ENCODE measurements at places on chromosomes 1 and 21.

DNA sequence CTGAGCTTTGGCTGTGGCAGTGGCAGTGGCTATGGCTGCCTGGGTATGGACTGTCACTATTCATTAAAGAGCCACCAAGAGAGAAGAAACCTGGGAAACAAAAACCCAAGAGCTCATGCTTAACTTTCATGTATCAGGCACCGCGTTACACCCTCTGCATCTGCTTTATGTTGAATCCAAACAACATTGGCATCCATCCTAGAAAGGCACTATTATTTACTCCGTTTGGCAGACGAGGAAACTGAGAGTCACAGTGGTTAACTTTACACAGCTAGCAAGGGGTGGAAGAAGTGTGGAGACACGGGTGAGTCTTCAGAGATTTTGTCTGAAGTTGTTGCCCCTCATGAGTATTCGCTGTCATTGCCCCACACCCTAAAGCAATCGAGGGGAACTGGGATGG lies 63.8 kb downstream of the PLXNA2 start:
- no peak for DNase-seq

DNA sequence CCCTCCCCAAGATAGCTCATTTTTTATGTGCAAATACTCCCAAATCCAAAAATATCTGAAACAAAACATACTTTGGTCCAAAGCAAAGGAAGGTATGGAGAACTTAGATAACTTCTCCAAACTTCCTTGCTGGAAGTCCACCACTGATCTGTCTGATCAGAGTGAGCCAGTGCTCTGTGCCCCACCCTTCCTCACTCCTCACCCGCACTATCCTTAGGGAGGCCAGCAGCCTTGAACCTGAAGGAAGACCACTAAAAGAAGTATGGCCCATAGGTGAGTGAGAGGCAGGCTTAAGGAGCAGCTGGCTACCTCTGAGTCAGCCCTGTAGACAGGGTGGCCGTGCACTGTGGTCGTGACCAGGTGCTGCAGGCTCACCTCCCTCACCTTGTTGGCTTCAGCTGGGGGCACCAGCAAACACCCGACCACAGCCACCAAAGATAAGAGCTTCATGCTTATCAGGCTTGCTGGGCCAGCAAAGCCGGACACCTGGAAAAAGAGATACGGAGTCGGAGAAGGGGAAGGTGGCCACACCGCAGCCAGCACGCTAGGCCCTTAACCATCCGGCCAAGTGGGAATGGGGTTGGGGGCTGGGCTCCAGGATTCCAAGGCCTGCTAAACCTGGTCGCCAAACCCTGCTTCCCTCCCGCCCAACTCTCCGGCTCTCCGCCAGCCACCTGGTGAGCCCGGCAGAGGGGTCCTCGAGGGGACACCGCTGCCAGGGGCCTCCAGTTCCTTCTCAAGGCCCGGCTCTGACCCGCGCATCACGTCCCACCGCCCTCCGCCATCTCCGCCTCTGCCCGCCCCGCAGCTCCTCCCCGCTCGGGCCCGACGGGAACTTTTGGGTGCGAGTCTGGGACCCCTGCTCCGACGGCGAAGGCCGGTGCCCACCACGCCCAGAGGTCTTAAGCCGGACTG lies 543 bp downstream of the TMEM9 start:
- no peak for DNase-seq

DNA sequence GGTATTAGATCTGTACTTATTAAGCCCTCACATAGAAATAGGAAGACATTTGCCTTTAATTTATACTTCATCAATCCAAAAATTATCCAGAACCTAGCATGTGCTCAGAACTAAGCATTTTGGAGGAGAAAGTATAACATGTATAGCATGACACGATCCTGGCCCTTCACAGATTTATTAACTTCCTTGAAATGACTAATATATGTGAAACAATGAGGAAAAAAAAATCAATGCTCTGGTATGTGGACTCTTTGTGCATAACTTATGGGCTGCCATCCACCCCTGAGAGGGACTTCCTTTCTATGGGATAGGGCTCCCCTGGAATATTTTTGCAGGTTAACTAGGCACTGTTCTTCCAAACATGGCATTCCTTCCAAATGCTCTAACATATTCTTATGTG lies 36.6 kb downstream of the CCDC185 start:
- no peak for DNase-seq

DNA sequence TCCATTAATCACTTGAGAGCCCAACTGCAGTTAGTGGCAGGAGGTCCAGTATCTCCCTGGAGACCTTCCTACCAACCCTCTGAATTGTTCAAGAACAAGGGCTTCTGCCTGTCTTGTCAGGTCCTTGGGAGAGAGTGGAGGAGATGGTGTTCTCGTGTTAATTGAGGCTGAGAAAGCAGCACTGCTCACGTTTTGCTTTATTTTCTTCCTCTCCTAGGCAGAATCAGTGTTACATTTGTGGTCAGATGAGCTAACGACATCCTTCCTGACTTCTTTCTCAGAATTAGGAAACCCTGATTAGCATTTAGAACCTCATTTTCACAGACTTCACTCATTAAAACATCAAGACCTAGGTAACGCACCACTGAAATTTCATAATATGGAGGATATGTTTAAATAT lies 26.4 kb upstream of the LRIG2 start:
- peak; percentile 73 for DNase-seq

GRCh38 chr1:57024855-57025254 lies 59.0 kb upstream of the C8B start:
- no peak for DNase-seq

- DNase-seq = peak; percentile 72
Measured at GRCh38 chr1:35557118-35557610, at the start of gene KIAA0319L. TSS of gene KIAA0319L (minus strand) at chr1:35557403. CDS start at chr1:35554491, 2,912 bp downstream.

DNA sequence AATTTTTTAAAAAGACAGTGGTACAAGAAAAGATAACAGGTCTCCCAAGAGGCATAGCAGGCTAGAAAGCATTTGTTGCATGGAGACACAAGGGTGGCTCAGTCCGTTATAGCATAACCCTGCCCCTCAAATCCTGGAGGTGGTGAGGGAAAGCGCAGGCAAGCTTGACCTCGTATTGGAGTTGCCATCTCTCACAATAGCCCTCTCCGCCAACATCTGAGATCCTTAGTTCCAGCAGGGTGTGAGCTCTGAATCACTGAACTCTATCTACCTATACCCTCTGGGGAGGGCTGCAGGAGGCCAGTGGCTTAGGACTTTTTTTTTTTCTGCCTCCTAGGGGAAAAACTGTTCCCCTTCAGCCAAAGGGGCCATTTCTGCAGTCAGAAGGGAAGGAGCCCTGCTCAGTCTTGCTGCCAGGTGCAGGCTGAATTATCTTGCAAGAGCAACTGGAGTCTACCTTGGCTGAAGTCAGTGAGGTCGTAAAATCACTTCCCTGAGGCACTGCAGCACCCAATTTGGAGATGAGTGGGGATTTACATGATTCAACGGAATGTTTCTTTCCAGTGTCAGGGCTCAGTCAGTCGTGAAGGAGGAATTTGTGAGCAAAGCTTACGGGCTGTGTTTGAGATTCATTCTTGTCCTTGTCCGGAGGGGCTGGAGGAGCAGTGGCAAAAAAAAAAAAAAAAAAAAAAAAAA lies 17.2 kb upstream of the C8A start:
- no peak for DNase-seq

DNA sequence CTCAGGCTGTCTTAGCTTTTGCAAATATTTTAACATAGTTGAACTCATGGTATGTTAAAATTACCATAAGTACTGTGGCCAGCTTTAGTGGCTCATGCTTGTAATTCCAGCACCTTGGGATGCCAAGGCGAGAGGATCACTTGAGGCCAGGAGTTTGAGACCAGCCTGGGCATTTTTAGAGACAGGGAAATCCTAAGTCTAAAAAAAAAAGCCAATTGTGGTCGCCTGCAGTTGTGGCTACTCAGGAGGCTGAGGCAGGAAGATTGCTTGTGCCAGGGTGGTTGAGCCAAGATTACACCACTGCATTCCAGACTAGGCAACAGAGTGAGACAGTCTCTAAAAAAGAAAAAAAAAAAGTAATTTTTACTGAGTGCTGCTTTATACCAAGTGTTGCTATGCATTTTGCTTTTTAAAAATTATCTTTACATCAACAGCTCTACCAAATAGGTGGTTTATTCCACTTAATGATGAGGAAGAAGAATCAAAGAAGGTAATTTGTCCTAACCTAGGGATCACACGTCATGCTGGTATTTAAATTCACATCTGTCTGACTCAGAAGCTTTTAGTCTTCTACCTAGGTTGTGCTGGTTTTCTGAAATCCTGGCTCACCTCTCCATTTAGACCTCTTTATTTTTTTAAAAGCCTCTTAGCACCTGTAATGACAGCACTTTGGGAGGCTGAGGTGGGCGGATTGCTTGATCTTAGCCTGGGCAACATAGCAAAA lies 16.8 kb downstream of the PPP1R12B start:
- DNase-seq = no peak

DNA sequence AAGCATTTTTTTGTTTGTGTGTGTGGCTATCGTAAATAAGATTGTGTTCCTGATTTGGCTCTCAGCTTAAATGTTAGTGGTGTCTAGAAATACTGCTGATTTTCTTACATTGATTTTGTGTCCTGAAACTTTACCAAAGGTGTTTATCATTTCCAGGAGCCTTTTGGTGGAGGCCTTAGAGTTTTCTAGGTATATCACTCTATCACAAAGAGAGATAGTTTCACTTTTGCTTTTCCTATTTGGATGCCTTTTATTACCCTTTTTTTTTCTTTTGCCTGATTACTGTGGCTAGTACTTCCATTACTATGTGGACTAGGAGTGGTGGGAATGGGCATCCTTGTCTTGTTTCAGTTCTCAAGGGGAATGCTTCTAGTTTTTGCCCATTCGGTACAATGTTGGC lies 109.6 kb downstream of the S1PR1 start:
- no peak for DNase-seq

DNA sequence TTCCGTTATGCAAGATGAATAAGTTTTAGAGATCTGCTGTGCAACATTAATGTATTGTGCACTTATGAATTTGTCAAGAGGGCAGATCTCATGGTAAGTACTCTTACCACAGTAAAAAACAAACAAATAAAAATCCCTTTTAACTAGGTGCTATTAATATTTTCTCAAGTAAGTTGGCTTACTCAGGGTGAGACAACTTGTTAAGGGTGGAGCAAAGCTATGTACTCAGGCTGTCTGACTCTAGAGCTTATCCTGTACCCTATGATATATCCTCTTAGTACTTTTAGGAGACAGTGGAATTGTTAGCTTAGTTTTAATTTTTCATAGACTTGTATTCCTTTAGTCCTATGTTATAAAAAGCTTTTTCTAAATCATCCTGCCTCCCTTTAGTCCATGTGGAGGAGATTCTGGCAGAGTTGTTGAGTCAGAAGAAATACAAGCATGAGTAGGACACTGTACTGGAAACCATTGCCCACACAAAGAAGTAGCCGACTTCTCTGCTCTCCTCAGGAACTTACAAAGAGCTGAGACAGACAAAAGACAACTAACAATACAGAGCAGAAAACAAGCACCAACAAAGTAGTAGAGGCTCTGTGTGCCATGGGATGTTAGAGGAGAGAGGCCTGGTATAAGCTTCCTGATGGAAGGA lies 49.2 kb downstream of the S1PR1 start:
- no peak for DNase-seq

GRCh38 chr21:26684889-26685288 lies 111.8 kb upstream of the CYYR1 start:
- no peak for DNase-seq

DNA sequence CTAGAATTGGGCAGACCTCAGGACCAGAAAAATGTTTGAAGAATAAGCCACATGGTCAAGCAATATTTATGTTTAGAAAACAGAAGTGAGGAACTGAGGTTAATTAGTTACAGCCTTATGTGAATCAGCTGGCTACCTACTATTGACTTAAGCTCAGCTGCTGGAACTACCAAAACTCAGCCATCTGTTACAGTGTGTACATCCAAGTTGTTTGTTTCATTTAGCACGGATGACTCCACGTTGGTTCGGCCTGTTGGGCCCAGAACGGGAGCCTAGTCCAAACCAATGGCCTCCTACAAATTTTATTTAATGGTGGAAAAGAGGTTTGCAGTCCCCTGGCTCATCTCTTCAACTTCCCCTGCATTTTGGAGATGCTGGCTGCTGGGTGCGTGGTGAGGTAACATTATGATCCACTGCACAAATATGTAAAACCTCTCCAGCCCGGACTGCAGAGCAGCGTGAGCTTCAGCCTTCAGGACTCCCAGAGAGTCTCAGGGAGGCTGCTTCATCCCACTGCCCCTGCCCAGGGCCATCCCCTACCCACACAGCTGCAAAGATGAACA lies 143.4 kb downstream of the ZZZ3 start:
- DNase-seq = no peak

GRCh38 chr1:85578321-85579295 lies 2.0 kb upstream of the CCN1 start:
- no peak for DNase-seq

DNA sequence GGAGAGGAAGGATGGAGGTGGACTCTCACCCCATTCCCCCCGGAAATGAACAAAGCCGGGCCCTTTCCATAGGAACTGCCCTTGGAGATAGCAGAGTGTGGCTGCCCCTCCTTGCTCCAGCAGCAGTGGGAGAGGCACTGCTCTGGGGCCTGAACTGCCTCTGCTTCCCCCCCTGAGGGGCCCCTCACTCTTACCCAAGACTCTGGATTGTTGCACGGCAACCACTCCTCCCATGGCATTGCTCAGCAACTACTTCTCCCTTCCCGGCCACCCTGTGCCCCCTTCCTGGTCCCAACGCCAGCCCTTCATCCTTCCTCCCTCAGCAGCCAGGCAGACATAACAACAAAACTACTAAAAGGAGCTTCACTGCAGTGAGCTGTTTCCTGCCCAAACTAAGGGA lies 3.0 kb upstream of the ACKR1 start:
- DNase-seq = peak; percentile 43

DNA sequence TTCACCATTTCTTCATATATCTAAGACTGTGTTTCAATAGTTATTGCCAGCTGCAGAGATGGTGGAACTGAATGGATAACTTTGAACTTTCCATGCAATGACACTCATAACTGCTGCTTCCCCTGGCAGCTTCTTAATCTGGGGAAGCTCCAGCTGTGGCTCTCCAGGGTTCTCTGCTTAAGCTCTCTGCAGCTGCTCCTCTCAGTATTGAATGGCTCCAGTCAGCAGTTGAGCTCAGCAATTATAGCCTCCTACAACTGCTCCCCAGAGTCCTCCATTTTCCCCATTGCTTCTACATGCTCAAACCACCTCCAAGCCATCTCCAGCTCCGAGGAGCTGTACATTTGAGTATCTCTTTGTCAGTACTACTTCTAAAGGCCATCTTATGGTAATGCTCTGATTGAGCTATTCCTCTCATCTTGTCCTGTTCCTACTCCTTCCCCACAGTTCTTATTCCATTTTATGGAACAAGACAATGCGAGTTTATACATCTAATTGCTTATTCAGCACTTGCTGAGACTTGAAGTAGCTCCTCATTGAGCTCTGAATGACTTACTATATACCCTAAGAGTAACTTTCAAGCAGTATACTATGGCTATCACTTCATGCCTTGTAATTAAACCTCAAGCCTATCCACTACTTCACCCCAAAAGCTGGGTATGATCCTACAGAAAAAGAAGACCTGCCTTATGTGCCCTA lies 362.4 kb downstream of the NEGR1 start:
- DNase-seq = no peak

GRCh38 chr21:32690085-32690484 lies 37.7 kb downstream of the SYNJ1 start:
- no peak for DNase-seq

- DNase-seq = no peak
Measured at GRCh38 chr21:45417256-45417950, 12.4 kb downstream of the COL18A1 start.

GRCh38 chr21:14099570-14099969 lies 111.2 kb downstream of the LIPI start:
- DNase-seq = no peak

Measured in HL-60 (cell line).